Eye (tissue), 1 donor: ENCODE measurements at places on chromosomes 12 and 14.

- peak; percentile 30 for DNase-seq
These were observed 666.5 kb downstream of the FLRT2 start for GRCh38 chr14:86196471-86196870.

DNA sequence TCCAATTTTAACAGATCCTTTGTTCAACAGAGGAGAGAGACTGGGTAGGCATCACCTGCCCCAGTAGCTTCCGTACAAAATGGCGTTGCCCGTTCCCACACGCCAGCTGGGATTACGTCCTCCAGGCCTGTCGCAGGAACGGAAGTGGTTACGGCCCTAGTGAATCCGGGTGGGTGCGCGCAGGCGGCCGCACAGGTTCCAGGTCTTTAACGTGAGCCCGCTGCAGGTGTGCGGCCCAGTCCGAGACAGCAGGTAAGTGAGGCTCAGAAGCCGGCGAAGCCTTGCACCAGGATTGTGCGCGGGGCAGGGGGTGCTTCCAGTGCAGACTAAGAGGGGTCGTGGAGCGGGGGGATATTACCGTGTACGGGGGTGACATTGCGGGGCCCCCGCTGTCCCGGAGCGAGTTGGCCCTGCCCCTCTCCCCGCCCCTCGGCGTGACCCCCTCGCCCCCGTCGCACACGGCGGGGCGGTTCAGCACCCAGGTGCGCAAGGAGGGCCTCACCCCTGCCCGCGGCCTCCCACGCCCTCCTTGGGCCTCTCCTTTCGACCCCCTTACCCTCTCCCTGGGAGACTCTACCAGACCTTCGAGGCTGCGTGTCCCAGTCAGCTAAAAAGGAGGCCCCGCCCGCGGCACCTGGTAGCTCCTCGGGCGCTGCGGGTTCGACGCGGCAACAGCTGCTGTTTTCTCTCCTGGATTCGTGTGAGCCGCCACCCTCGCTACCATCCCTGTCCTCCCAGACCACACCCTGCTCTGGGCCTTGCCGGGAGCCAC lies at the start of gene EXD2:
Gene EXD2 (plus strand): TSS at position 159 of the 772 bp plus-strand sequence. CDS start 17,973 bp downstream, outside the sequence.
- peak; percentile 95 for DNase-seq

DNA sequence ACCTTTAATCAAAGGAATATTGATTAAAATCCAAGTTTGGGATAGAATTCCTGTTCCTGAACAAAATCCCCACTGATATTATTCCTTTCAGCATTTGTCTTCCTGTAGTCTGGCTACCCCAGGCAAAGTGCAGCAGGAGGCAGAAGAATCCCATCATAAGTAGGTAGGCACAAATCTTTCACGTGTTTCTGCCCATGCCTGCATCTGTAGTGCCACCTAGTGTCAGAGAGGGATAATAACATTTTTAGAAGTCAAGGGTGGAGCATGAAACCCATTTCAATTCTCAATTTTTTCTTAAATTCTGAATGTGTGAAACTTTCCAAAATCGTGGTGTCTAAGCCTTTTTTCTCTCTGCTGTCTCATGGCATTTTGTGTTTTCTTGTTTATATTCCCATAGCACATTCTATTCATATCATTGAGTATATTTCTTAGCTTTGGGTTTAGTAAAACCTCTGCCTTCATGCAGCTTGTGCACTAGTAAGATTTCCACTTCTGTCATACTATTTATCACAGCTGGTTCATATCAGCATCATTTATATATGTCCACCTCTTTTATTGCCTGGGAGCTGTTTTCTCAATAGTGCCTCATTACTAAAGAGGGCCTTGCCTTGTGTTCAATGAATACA lies 47.8 kb upstream of the RERG start:
- DNase-seq = peak; percentile 73

DNA sequence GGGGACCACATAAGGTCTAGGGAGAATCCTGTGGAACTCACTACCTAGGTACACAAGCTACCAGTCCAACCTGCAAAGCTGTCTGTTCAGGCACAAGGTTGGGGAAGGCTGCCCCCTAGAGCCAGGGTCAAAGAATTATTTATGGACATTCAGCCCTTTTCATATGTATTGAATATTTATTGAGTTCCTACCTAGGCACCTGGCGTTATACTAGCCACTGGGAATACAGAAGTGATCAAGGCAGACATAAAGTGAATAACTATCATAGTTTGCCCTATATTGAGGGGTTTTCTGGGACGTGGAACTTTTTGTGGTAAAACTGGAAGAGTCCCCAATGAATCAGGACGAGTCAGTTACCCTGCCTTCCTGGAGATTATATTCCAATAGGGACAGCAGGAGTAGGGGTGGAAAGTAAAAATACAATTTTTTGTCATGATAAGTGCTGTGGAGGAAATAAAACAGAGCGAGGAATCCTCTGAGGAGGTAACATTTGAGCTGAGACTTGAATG lies 5.8 kb upstream of the SLC48A1 start:
- no peak for DNase-seq

GRCh38 chr12:74381958-74382357 lies 155.7 kb upstream of the ATXN7L3B start:
- DNase-seq = no peak

GRCh38 chr12:92340003-92340402 lies 194.4 kb upstream of the BTG1 start:
- no peak for DNase-seq

DNA sequence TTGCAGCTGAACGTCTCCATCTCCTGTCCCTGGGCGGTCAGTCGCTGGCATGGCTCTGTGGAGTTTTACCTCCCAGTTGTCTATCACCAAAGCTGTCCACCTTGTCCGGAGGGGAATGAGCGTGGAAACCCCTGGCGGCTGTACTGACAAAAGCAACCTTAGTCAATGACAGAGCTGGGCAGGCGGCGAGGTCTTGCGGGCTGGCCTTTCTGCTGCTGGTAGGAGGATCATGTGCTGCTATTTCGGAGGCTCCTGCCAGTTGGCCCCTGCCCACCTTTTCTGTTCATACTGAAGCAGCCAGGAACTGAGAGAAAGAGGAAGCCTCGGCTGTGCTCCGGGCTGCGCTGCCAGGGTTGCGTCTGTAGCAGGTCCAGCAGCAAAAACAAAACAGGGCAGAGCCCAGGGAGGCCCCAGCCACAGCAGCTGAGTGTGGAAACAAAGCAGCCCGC lies 57.7 kb downstream of the HMGA2 start:
- DNase-seq = peak; percentile 61

- DNase-seq = peak; percentile 15
These were observed 127.6 kb upstream of the TRHDE start for GRCh38 chr12:72144553-72144952.

DNA sequence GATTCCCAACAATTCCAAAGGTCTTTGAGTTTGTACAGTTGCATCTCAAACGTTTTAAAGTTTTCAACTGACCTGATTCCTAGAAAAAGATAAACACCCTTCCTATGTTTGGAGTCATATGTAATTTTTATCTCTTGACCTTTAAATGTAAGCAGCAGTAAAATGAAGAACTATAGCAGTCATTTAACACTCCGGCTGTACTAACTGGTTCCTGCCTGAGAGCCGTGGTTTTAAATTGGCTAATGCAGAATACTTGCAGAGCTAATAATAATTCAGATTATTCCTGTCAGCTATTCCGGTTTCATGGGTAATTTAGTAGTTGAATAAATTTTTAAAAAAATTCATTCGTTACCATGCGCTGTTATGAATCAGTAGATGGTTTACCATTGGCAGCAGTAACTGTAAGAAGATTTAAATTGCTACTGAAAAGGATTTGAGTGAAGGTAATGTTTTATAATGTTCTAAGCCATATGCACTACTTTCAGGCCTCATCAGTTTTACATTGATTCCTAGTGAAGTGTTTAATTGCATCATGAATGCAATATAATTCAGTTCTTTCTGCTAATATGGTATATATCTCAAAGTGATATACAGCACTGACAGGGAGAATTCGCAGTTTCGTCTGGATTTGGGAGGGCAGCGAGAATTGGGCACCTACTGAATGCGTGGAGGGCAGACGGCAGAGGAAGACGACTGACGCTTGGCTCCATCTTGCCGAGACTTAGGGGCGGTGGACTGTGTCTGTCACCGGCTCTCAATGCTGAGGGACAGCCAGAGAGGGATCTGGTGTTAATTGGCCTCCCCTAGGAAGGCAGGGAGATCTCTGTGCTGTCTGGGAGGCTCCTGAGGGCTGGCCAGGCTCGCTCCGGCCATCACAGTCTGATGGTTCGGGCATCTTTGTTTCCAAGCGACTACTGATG lies 217.7 kb downstream of the PHETA1 start:
- DNase-seq = no peak

GRCh38 chr14:64786296-64787149 lies 82.3 kb downstream of the PLEKHG3 start:
- DNase-seq = no peak

DNA sequence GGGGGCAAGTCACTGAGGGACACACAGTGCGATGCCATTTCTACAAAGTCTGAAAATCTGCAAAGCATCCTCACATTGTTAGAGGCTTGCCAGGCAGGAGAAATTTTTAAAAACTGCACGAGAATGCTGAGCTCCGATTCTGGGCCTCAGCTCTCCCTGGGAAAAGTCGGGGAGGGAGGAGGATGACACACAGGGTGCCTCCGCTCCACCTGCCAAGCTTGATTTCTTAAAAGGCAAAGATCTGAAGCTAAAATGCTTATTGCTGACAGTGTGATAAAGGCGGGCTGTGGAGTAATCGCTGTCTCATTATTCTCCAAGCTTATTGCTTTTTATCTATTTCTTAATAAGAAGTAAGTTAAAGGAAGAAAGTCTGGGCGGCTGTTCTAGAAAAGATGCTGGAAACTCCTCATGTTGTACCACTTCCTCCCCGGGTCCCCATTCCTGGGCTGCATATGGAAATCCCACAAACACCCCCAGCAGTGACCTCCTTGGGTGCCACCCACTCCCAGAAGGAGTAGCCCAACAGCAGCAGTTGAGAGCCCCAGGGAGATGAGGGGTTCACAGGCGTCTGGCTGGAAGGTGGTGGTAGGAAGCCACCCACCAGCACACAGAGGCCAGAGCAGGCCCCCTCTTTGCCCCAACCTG lies 55.0 kb downstream of the CCDC85C start:
- peak; percentile 38 for DNase-seq

DNA sequence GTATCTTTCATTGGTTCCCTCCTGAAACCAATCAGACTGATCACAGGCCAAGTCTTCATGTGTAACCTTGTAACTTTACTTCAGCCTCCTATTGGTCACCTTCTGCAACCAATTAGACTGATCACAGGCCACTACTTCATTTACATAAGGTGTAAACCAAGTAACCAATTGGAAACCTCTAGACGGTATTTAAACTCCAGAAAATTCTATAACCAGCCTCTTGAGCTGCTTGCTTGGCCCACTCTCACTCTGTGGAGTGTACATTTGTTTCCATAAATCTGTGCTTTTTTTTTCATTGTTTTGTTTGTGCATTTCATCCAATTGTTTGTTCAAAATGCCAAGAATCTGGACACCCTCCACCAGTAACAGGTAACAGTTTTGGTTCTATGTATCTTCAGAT lies 47.5 kb downstream of the EIF2S3B start:
- no peak for DNase-seq

- no peak for DNase-seq
These were observed 18.4 kb downstream of the SAV1 start for GRCh38 chr14:50649691-50650090.

DNA sequence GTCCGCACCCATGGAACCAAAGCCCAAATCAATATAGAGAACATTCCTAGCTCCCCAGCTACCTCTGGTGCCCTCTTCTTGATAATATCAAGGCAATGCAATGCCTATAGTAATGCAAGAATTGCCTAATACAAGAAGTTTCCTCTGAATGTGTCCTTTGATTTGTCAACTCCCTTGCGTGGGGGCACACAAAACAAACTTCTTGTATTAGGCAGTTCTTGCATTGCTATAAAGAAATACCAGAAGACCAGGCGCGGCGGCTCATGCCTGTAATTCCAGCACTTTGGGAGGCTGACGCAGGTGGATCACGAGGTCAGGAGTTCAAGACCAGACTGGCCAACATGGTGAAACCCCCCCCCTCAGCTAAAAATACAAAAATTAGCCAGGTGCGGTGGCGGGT lies 10.4 kb upstream of the ITPK1 start:
- no peak for DNase-seq

- no peak for DNase-seq
These were observed 236.3 kb downstream of the GALC start for GRCh38 chr14:87756661-87757060.

GRCh38 chr12:47757840-47758583 lies 668 bp downstream of the RAPGEF3 start:
- no peak for DNase-seq

GRCh38 chr12:71567537-71567936 lies 96.1 kb downstream of the ZFC3H1 start:
- DNase-seq = no peak

GRCh38 chr14:50813544-50813863 lies 17.5 kb downstream of the NIN start:
- DNase-seq = no peak

DNA sequence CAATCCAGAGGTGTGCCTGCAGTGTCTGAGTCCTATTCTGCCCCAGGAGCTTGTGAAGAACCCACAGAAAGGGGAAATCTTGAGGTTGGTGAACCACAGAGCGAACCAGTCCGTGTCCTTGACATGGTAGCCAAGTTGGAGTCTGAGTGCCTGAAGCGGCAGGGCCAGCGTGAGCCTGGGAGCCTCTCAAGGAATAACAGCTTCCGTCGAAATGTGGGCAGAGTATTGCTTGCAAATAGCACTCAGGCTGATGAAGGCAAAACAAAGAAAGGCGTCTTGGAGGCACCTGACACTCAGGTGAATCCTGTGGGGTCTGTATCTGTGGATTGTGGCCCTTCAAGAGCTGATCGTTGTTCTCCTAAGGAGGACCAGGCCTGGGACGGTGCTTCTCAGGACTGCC lies 60.5 kb downstream of the ATG14 start:
- no peak for DNase-seq

GRCh38 chr12:107783406-107784376 lies 9.2 kb downstream of the ASCL4 start:
- DNase-seq = no peak

- peak; percentile 54 for DNase-seq
These were observed 79.8 kb downstream of the CCDC88C start for GRCh38 chr14:91337699-91338335.

DNA sequence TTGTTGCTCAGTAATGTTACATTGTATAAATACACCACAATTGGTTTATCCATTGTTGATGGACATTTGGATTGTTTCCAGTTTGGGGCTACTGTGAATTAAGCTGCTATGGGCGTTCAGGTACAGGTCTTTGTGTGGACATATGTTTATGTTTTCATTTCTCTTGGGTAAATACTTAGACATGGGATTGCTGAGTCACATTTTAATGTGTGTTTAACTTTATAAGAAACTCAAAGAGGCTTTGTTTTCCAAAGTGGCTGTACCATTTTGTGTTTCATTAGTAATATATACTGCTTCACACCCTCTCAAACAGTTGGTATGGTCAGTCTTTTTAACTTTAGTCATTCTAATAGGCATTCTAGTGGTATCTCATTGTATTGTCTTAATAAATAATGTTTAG lies 225.0 kb downstream of the SPTSSA start:
- no peak for DNase-seq

- DNase-seq = no peak
These were observed 26.9 kb downstream of the SAMD4A start for GRCh38 chr14:54593860-54594259.
